ENCODE measurements at places on chromosomes 7 and 10.

DNA sequence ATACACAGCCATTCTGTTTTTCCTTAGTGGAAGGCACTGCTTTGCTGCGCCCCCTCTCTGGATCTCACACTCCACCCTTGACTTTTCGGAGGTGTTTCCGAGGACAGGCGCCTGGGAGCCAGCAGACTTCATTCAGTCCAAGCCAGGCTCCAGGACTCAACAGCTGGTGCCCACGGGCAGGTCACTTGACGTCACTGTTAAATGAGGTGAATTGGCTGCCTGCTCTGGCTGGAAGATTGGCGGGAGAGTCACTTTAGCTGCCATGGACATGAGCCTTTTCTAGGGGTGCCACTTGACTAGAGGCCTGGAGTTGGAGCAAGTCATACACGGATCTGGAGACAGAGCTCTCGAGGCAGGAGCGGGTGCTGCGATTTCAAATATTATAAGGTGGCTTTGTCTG lies 3.2 kb downstream of the HTRA1 start:
- no peak for DNase-seq

DNA sequence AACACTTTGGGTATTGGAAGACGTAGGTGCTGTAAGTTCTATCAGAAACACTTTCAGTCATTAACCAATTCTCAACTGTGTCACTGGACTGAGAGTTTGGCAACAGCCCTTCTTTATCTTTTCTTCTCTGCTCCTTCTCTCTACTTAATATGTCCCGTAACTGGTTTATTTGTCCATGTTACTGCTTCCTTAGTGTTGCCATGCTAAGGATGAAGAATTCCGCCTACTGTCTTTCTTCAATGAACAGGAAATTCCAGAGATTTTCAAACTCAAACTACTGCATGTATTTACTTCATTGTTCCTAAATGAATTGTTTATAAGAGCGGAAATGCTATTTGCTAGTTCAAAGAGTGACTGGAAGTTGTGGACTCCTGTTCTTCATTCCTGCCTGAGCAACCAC lies 143.7 kb downstream of the TAX1BP1 start:
- peak; percentile 39 for DNase-seq

DNA sequence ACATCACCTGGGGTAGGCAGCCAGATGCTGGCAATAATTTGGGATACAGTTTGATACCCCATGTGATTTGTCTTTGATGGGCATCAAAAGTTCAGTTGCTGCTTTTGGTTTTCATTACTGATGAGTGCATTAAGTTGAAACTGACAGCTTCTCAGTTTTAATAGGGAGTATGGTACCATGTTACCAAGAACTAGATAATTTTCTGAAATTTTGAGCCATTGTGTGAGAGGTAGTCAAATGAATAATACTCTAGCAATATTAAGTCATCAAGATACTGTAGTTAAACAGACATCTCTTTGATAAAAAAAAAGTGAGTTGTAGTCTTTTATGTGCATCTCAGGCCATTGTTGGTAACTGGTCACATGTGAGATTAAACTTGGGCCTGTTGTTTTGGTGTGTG lies 71.5 kb downstream of the ST7 start:
- no peak for DNase-seq

DNA sequence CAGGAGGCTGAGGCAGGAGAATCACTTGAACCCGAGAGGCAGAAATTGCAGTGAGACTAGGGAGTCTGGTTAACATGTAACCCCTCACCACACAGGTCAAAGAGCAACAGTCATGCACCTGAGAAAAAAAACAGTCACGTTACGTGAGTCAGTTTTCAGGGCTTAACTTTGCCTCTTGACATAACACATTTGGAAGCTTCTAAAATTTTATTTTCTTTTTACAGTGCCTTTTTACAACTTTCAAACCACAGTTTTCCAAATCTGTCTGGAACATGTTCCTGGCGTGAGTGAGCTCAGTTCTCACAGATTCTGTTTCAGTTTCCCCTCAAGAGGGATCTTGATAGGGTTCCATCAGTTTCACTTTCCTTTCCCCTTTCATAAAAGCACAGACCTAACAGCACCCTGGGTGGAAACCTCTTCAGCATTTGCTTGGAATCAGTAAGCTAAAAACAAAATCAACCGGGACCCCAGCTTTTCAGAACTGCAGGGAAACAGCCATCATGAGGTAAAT lies 4.4 kb downstream of the IFIT3 start:
- peak; percentile 80 for DNase-seq

DNA sequence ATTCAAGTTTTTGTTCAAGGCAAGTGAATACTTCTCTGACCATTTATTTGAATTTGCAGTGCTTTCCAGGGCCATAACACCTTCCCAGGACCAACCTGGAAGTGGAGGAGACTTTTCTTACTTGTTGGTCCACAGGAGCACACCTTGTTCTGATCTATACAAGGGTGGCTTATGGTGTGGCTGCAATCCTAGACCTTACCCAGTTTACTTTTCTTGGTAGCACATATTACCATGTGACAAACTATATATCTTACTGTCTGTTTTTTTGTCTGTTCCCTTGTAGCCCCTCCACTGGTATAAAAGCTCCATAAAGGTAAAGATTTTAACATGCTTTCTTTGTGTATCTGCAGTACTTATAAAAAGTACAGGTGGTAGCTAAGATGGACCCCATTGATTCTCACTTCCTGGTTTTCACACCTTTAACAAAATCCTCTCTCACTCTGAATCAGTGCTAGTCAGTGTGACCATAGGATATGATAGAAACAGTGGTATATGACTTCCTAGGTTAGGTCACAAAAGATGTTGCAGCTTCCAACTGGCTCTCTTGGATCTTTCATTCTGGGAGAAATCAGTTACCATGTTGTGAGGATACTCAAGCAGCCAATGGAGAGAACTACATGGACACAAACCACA lies 5.6 kb upstream of the ASB4 start:
- no peak for DNase-seq

- no peak for DNase-seq
Observed at GRCh38 chr7:39613577-39613976, 9.8 kb upstream of the RALA start.

GRCh38 chr10:118818621-118819221 lies 64.0 kb upstream of the CACUL1 start:
- no peak for DNase-seq

DNA sequence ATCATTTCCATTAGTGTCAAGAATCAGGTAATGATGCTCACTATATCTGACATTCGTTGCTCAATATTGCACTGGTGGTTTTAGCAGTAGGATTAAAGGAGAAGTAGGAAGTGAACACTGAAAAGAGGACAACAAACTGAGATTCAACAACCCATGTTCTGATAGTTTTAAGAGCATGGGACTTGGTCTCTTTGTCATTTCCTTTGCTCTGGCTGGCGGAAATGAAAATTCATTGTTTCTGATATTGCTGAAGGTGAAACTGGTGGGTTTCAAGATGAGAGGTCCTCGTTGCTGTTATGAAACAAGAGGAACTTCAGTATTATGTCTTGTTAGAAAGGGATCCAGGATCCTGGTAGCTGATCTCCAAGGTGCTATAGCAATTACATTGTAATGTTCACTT lies 129.0 kb downstream of the DNAH11 start:
- no peak for DNase-seq

- no peak for DNase-seq
Observed at GRCh38 chr7:115300231-115300870, 378.5 kb downstream of the MDFIC start.

GRCh38 chr7:157678501-157678900 lies 341.7 kb downstream of the DNAJB6 start:
- no peak for DNase-seq

- DNase-seq, result no peak
Observed at GRCh38 chr10:24493165-24493564, 230.5 kb downstream of the ARHGAP21 start.

GRCh38 chr10:6068422-6068821 lies 6.3 kb upstream of the IL2RA start:
- no peak for DNase-seq

GRCh38 chr7:26013551-26014083 lies 138.4 kb upstream of the NFE2L3 start:
- DNase-seq, result no peak

DNA sequence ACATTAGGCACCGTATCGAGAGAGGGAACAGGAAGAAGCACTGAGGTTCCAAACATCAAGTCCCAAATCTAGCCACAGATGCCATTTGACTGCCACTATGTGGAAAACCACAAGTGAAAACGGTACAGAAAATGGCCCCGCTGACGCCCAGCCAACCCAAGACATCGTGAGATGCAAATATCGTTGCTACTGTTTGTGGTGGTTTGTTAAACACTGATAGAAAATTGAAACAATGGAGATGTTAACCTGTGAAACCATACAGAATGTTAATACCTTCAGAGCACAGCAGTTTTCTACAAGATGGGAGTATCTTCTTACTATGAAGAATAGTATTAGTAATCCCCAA lies 152.4 kb upstream of the LRRTM3 start:
- DNase-seq, result no peak

DNA sequence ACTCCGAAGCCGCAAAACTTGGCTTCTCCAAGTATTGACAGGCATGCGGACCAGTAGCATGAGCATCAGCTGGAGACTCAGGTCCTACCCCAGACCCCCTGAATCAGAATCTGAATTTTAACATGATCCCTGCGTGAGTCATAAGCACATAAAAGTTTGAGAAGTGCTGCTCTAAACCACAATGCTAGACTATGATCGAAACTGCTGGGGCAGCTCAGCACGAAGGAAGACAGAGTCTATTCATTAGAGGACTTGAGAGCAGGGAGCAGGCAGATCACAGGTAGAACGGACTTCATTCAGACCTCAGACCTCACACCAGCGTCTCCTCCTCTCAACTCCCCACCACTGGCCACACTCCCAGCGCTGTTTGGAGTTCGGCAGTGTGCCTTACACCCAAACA lies 16.9 kb downstream of the CAMK2G start:
- peak; percentile 66 for DNase-seq

DNA sequence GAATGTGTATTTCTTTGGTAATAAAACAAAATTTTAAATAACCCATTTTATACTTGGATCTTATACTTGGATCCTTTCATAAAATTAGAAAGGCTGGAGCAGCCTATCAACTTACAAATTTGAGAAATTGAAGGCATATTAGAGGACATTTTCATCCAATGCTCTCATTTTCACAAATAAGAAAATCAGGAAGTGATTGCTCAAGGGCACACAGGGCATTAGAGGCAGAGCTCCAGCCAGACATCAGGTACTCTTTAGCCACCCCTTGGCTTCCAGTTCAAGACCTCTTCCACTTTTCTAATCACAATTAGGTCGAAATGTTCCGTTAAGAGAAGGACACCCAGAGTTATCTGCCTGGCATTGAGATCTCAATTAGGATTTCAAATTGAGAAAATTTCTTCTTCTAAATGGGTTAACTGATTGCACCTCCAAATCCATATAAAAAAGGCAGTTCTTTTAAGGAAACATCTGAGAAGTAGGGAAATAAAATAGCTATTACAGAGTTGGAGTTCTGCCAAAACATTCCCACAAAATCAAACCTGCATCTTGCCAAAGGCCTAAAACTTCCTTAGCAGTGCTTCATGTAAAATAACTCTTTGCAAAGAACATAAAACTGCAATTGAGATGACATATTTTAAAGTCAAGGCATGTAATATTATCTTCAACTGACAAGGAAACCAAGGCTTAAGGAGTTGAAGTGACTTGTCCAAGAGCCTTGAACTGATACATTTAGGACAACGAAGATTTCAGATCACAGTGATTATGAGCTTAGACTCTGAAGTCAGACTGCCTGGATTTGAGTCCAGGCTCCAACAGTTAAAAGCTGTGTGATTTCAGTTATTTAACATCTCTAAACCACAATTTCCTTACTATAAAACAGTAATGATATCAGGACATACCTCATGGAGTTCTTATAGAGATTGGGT lies 2.4 kb downstream of the ACTA2 start:
- DNase-seq, result peak; percentile 33

DNA sequence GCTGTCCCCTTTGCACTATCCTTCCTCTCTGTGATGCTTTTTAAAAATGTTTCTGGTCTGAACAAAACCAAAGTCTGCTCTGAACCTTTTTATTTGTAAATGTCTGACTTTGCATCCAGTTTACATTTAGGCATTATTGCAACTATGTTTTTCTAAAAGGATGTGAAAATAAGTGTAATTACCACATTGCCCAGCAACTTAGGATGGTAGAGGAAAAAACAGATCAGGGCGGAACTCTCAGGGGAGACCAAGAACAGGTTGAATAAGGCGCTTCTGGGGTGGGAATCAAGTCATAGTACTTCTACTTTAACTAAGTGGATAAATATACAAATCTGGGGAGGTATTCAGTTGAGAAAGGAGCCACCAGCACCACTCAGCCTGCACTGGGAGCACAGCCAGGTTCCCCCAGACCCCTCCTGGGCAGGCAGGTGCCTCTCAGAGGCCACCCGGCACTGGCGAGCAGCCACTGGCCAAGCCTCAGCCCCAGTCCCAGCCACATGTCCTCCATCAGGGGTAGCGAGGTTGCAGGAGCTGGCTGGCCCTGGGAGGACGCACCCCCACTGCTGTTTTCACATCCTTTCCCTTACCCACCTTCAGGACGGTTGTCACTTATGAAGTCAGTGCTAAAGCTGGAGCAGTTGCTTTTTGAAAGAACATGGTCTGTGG lies 11.4 kb upstream of the CSGALNACT2 start:
- no peak for DNase-seq

DNA sequence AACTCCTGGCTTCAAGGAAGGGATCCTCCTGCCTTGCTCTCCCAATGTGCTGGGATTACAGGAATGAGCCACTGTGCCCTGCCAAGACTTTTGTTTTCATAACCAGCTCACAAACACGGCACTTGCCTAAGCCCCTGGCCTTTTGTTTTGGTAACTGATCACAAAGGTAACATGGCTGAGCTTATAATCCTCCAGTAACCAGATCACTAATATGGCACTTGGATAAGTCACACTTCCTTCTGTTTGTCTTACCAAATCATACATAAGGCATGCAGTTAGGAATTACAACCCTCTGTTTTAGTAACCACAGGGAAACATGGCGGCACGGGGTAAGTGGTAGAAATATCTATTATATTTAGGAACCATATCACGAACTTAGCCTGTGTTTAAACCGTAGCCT lies 577.1 kb downstream of the CALN1 start:
- DNase-seq, result peak; percentile 28

DNA sequence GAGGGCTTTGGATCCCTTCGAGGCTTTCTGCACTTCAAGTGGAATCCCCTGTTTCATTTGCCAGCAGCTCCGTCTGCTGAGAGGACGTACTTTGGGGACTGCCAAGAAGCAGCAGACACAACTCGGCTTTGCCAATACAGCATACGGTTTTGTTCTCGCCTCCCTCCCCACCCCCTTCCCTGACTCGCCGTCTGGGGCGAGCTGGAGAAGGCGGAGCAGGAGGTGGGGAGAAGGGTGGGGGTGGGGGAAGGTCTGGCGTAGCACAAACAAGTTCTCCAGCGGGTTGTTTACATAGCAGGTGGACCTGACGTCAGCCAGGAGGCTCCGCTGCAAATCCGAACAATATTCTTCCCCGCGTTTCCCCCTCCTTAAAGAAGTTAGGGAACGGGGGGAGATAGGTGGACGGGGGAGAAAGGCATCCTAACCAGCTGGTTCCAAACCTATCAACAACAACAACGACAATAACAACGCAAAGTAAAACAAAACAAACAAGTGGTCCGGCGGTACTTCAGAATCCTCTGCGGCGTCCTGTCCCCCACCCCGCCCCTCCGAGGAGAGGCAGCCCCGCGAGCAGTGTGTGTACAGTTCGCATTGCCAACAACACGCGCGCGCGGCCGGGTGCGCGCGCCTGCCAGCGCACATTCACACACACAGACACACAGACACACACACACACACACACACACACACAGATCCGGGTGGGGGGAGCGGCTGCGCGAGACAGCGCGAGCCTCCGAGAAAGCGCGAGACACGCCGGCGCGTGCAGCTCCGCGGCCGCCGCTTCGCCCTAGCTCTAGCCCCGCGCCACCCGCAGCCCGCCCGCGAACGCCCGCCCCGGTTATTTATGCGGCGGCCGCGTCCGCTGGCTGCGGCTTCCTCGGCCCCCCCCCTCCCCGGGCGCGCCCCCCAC lies 167.0 kb upstream of the PPP1R3A start:
- peak; percentile 87 for DNase-seq

GRCh38 chr7:133836666-133837065 lies 290.5 kb upstream of the LRGUK start:
- DNase-seq, result no peak
